ENCODE measurements at places on chromosomes 16 and 17. TPM values are rescaled to one million over a fixed set of nuclear protein-coding genes. Genes with fewer than 3 reads are reported as not detected.

- DNase-seq, result no peak
These were observed 26.1 kb upstream of the CBFA2T3 start for GRCh38 chr16:89002851-89003830.

DNA sequence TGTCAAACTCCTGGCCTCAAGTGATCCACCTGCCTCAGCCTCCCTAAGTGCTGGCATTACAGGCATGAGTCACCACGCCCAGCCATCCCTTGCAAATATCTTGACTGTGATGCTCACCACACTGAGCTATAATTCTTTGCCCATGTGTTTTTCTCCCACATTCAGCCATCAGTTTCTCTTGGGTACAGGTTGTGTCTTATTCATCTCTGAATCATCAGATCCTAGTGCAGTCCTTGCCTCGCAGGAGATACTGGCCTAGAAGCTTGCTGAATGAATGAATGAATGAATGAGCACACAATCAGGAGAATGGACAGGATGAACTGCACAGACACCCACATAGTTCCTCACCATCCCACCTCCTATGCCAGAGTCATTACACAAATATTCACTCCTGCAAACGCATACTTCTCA lies 24.4 kb upstream of the ETV4 start:
- DNase-seq, result peak; percentile 83

Gene HIGD1B
- not detected for total RNA-seq

- DNase-seq, result no peak
These were observed 36.5 kb downstream of the GSG1L start for GRCh38 chr16:28027055-28027454.
